Endothelial cell of umbilical vein (primary cell): ENCODE measurements at places on chromosomes 16 and 17. TPM values are rescaled to one million over a fixed set of nuclear protein-coding genes. Genes with fewer than 3 reads are reported as not detected.

SHPK gene
- 15.9 and 17.8 TPM in 2 replicates for total RNA-seq

CCL16 gene
- 0.51 and 0.55 TPM in 2 replicates for total RNA-seq

CEMP1 gene
- total RNA-seq: not detected in 2 replicates

TRPV2 gene
- total RNA-seq: 6.7 and 10.6 TPM in 2 replicates

CCDC78 gene
- total RNA-seq: 0.53 and 1.3 TPM in 2 replicates

EME1 gene
- 7.3 and 9.1 TPM in 2 replicates for total RNA-seq

NACA2 gene
- not detected in 2 replicates for total RNA-seq

PRR14 gene
- total RNA-seq: 57.0 and 70.0 TPM in 2 replicates

CTRB1 gene
- total RNA-seq: not detected in 2 replicates

TNK1 gene
- 0.58 and 0.67 TPM in 2 replicates for total RNA-seq

UNC13D gene
- total RNA-seq: 7.1 and 14.9 TPM in 2 replicates

TMC8 gene
- total RNA-seq: 0.99 and 1.3 TPM in 2 replicates

BAHCC1 gene
- 10.3 and 11.6 TPM in 2 replicates for total RNA-seq

TPPP3 gene
- 1.3 and 2.0 TPM in 2 replicates for total RNA-seq

SDR42E1 gene
- 0.07 TPM in 1 of 2 replicates, not detected in the other for total RNA-seq

COX6A2 gene
- not detected in 2 replicates for total RNA-seq

TAC4 gene
- not detected in 2 replicates for total RNA-seq

CRHR1 gene
- not detected in 2 replicates for total RNA-seq

CD300A gene
- total RNA-seq: not detected in 2 replicates

HOXB6 gene
- total RNA-seq: 24.0 and 27.4 TPM in 2 replicates

NTN3 gene
- total RNA-seq: 0.15 TPM in 1 of 2 replicates, not detected in the other

SLC47A1 gene
- 0.90 and 3.3 TPM in 2 replicates for total RNA-seq

KRTAP4-6 gene
- total RNA-seq: not detected in 2 replicates

ADAD2 gene
- total RNA-seq: not detected in 2 replicates

SLC5A2 gene
- not detected in 2 replicates for total RNA-seq

FAM171A2 gene
- total RNA-seq: 12.0 and 13.4 TPM in 2 replicates

CAPNS2 gene
- 3.2 and 3.5 TPM in 2 replicates for total RNA-seq

ZNF385C gene
- not detected in 2 replicates for total RNA-seq

CCL8 gene
- total RNA-seq: not detected in 2 replicates

PRSS33 gene
- not detected in 2 replicates for total RNA-seq

CDH8 gene
- not detected in 2 replicates for total RNA-seq

MYH8 gene
- not detected in 2 replicates for total RNA-seq

TRIM72 gene
- not detected in 2 replicates for total RNA-seq

CSH2 gene
- not detected in 2 replicates for total RNA-seq

MRPL27 gene
- total RNA-seq: 72.2 and 76.2 TPM in 2 replicates

CES1 gene
- not detected in 2 replicates for total RNA-seq

DPEP3 gene
- total RNA-seq: not detected in 2 replicates

FSCN2 gene
- 0.58 and 0.71 TPM in 2 replicates for total RNA-seq

SLC4A1 gene
- not detected in 2 replicates for total RNA-seq

MMP2 gene
- 768 and 771 TPM in 2 replicates for total RNA-seq

PLK1 gene
- total RNA-seq: 100 and 109 TPM in 2 replicates

RILP gene
- 8.9 and 9.4 TPM in 2 replicates for total RNA-seq

FAAP100 gene
- total RNA-seq: 50.2 and 54.3 TPM in 2 replicates

HID1 gene
- total RNA-seq: 36.8 and 41.4 TPM in 2 replicates

EFNB3 gene
- 1.1 and 1.4 TPM in 2 replicates for total RNA-seq

CHST5 gene
- 0.29 TPM in 1 of 2 replicates, not detected in the other for total RNA-seq

PTGES3L gene
- total RNA-seq: not detected in 2 replicates

TUBG1 gene
- 96.9 and 102 TPM in 2 replicates for total RNA-seq

CPNE7 gene
- total RNA-seq: 1.5 and 2.0 TPM in 2 replicates

CLEC3A gene
- not detected in 2 replicates for total RNA-seq

RPL23 gene
- total RNA-seq: 1,270 and 1,292 TPM in 2 replicates
